Breast epithelium (tissue), 4 donors: ENCODE measurements at places on chromosomes 1 and 21. TPM values are rescaled to one million over a fixed set of nuclear protein-coding genes. Genes with fewer than 3 reads are reported as not detected.

The PTPRC gene
- total RNA-seq, result 22.0 TPM

The SHISAL2A gene
- total RNA-seq, result not detected

The NEK7 gene
- total RNA-seq, result 105 TPM

The LCE3E gene
- not detected for total RNA-seq

The RAP1GAP gene
- total RNA-seq, result 7.2 TPM

The DDR2 gene
- 41.9 TPM for total RNA-seq

The RAD54L gene
- not detected for total RNA-seq

The CACHD1 gene
- total RNA-seq, result 31.9 TPM

The OR6N1 gene
- not detected for total RNA-seq

The CAPN9 gene
- not detected for total RNA-seq

The C1orf116 gene
- total RNA-seq, result 5.6 TPM

The TMEM52 gene
- not detected for total RNA-seq

The ASPM gene
- under 0.01 TPM for total RNA-seq

The ATP1A4 gene
- total RNA-seq, result not detected
